ENCODE measurements at places on chromosomes 11 and 22. TPM values are rescaled to one million over a fixed set of nuclear protein-coding genes. Genes with fewer than 3 reads are reported as not detected.

DNA sequence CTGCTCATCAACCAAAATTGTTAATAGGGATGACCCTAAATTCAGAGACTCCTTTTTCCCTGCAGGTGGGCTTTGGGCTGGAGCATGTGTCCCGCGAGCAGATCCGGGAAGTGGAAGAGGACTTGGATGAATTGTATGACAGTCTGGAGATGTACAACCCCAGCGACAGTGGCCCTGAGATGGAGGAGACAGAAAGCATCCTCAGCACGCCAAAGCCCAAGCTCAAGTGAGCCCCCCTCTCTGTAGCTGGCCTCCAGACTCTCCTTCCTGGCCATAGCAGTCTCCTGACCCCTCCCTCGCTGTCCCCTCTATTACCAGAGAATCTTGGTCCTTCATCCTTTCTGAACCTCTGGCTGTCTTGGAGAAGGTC is 47.9 kb upstream of the RAB1B start:
- no peak for DNase-seq

Gene PRRG4
- 25.5 TPM for total RNA-seq

Gene MMP27
- total RNA-seq, result 2.1 TPM

DNA sequence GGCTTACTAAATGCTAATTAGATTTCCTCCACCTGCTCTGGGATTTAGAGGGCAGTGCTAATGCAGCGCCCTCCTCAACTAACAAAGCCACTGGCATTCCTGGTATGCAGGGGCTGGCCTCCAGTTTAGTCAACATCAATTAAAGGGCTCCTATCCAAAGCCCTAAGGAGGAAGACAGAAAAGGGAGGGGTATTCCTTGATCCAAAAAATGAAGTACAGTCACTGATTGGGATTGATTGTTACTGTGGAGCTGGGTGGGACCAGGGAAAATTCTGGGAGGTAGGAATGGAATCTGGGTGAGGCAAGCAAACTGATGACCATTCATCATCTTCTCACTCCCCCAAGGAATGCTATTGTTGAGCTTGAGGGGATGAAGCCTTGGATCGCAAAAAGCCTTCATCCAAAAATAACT is 52.2 kb downstream of the GAB2 start:
- DNase-seq, result no peak

GRCh38 chr22:42608823-42609361 is 5.8 kb downstream of the POLDIP3 start:
- DNase-seq, result no peak

DNA sequence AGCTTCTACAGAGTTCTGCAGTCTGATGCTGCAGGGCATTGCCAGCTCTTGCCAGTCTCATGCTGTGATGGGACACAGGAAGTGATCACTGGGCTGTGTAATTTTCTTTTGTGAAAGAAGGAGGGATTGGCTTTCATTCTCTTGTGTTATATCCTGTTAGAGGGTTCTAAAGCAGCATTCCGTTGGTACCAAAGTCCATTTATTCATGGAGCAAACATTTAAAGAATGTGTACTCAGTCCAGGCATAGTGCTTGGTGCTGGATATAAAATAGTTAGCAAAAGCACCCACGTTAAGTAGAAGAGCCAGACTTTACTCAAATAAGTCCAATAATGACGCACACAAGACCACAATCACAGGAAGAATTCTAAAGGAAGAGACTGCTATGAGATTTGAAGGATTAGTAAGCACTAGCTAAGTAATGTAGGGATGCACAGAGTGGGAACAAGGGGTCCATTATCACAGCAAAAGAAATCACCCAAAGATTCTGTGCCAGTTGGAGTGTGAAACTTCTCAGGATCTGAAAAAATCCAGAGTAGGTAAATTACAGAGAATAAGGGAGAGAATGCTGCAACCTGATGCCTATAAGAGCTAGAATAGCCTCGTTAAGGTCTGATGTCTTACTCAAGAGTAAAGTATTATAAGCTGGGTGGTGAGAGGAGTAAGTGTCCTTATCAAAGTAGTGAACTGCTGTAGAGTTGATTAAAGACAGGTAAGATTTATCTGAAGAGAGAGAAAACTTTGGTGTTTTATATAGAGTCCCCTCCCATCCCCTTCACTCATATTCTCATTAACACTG is 728.3 kb downstream of the METTL15 start:
- no peak for DNase-seq

GRCh38 chr11:117610901-117611300 is 186.1 kb downstream of the DSCAML1 start:
- no peak for DNase-seq

DNA sequence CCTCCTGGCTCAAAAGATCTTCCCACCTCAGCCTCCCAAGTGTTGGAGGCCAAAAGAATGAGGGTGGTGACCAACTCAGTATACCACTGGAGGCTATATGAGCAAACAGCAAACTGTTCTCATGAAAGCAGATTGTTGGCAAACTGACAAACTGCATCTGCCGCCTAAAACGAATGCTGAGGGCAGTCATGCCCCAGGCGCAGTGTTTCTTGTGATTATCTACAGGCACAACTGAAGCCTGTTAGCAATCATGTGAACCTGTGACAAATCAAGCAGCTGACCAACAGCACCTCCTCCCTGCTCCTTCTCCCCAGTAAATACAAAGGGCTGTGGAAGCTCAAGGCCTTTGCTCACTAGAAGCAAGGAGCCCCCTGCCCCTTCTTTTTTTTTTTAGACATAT is 47.8 kb downstream of the BTBD10 start:
- DNase-seq, result no peak

DNA sequence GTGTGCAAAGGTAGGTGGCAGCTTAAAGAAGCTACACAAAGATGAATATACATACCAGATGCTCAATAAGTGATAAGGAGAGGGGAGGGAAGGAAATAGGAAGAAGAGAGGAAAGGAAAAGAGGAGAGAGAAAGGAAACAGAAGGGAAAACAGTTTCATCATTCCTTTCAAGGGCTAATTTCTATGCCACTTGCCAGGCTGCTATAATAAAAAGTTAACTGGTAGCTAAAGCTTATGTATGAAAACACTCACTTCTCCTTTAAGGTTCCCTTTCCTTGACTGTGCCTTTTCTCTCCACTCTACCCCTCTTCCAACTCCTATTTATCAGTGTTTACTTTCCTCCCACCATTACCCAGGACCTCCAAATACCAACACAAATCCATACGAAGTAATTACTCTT is 347.9 kb downstream of the DLG2 start:
- DNase-seq, result no peak

DNA sequence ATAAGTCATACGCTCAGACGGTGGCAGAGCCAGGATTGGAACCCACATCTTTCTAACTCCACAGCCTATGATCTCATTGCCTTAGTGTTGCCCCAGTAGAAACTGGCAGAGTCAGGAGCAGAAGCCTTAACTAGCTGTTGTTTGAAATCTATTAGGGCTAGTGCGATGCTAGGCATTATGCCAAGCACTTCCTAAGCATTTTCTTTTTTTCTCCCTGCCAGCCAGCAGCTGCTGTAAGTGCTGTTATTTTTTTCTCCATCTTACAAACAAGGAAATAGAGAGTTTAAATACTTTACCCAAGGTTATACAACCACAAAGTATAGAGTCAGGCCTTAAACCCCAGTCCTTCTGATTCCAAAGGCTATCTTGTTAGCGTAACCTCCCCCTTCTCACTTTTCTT is 161.0 kb upstream of the SORL1-AS1 start:
- DNase-seq, result no peak

- no peak for DNase-seq
These were observed 6.8 kb downstream of the APOL3 start for GRCh38 chr22:36153501-36154422.
